GDM1 (cell line): ENCODE measurements at places on chromosomes 11 and 22.

GRCh38 chr11:123741159-123742030 lies at the start of gene ZNF202:
TSS of gene ZNF202 (minus strand) at chr11:123741660. CDS start at chr11:123730888, 10,772 bp downstream.
- peak; percentile 84 for DNase-seq

GRCh38 chr11:77801477-77801876 lies 19.0 kb downstream of the RSF1 start:
- DNase-seq, result no peak

DNA sequence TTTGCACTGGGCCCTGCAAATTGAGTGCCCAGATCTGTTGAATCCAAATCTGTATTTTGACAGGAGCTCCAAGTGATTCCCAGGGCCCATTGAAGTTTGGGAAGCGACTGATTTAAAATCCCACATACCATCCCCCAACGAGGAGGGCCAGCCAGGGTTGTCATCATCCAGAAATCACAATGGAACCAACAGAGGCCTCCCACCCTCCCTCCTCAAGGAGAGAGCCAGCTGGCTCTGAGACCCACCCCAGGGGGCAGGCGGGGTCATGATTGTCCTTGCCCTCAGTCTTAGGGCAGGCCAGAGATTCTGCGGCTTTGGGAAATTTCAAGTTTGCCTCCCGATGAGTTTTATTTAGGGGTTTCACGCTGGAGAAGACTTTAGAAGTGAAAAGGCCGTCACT lies 358.2 kb downstream of the MN1 start:
- no peak for DNase-seq

- no peak for DNase-seq
Measured at GRCh38 chr22:17695986-17696385, 57.4 kb downstream of the BCL2L13 start.

DNA sequence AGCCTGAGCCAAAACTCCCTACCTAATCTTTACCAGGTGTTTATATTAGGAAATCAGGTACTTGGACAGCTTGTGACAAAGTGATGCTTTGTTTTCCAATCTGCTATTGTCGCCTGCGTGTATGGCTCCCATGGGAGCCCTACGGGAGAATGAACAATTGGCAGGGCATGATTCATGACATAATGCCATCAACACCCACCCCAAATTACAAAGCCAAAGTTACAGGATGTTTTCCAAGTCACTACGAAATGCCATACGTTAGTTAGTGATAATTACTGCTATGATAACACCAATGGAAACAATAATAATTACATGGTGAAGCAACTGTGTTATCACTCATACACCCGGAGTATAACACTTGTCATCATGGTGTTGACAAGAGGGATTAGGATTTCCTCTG lies 226.4 kb downstream of the FAM181B start:
- DNase-seq, result no peak

- no peak for DNase-seq
Measured at GRCh38 chr11:19984048-19984742, 176.1 kb downstream of the DBX1 start.

DNA sequence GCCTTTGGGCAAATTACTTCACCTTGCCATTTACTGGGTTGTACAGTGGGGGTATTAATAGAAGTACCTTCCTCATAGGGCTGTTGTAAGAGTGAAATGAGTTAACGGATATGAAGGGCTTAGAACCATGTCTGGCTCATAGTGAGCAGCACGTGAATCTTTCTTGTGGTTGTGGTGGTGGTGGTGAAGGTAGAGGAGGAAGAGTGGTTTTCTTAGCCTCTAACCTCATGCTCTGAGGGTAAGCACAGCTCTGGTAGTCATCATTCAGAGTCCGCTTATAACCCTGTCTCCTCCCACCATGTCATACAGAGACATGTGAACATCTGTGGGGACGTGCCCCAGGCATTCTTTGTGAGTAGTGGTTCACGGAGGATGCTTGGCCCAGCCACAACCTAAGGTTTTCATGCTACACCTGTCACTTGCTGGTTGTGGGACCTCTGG lies 43.6 kb downstream of the TEAD1 start:
- DNase-seq, result no peak

GRCh38 chr11:20599221-20600019 lies at the start of gene SLC6A5:
TSS of gene SLC6A5 (plus strand) at chr11:20599608. CDS start at chr11:20599673, 65 bp downstream.
- DNase-seq, result peak; percentile 32

DNA sequence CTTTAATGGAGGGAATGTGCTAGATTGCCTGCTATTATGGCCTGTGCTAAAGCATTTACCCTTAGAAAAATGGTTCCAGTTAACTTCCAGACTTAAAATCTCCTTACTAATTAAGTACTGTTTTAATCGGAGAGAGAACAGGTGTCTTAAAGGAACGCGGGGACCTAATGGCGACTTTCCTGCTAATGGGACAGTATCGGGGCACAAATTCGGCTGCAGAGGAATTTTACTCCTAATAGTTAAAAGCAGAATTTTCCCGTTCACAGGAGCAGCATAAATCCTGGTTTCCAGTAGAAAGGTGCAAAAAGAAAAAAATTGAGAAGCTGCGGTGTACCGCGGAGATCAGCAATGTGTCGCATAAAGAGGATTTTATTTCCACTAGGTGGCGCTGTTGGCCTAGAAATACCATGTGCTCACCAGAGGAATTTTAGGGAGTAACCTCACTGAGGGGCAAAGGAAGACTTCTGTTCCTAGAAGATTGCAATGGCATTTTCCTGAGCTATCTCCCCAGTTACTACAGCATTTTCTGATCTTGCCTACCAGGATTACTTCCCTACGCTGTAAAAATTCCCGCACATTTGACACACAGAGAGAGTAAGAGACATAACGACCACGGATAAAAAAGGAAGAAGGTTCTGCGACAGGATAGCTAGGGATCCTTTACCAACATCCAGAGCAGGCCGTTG lies 44.5 kb downstream of the ZNF280B start:
- peak; percentile 53 for DNase-seq

- no peak for DNase-seq
Measured at GRCh38 chr11:27933992-27934829, 173.7 kb downstream of the KIF18A start.

DNA sequence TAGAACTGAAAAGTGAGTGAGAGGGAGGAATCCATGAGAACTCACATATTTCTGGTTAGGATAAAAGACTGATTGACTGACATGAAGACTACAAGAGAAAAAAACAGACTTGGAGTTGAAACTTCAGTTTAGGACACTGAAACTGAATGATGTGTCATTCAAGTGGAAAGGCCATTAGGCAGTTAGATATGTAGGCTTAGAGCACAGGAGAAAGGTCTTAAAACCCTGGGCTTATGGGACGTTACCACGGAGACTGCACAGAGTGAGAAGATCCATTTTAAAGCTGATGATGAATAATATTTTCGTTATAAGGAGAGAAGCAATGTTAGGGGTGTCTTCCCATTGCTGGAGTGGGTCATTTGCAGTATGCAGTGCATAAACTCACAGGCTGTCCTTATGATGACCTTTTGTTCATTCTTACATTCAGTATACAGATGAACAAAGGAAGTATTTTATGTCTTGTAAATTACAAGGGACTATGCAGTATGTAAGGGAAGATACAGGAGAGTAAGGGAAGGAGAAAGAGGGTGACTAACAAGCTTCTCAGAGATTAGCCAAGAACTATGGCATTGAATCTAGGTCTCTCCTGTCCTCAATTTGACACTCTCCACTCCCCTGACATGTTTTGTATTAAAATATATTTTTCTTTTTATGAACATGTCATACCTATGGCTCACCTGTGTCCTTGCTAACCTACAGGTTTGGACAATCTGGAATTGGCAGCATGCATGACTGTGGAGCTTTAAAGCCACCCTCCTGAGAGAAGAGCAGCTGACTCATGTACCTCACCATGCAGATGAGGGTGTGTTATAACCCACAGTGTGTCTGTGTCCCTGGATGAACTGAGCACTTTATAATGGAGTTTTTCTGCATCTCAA lies 63.7 kb downstream of the MAML2 start:
- no peak for DNase-seq

DNA sequence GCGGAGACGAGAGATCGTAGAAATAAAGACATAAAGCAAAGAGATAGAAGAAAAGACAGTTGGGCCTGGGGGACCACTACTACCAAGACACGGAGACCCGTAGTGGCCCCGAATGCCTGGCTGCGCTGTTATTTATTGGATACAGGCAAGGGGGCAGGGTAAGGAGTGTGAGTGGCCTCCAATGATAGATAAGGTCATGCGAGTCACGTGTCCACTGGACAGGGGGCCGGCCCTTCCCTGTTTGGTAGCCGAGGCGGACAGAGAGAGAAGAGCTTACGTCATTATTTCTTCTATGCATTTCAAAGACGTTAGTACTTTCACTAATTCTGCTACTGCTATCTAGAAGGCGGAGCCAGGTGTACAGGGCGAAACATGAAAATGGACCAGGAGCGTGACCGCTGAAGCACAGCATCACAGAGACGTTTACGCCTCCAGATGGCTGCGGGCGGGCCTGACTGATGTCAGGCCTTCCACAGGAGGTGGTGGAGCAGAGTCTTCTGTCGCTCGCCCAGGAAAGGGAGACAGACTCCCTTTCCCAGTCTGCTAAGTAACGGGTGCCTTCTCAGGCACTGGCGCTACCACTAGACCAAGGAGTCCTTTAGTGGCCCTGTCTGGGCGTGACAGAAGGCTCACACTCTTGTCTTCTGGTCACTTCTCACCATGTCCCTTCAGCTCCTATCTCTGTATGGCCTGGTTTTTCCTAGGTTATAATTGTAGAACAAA lies 24.8 kb downstream of the PPP6R2 start:
- no peak for DNase-seq

- DNase-seq, result no peak
Measured at GRCh38 chr11:31757260-31757835, 53.8 kb downstream of the PAX6 start.

GRCh38 chr22:27885977-27886842 lies 32.8 kb downstream of the PITPNB start:
- no peak for DNase-seq

DNA sequence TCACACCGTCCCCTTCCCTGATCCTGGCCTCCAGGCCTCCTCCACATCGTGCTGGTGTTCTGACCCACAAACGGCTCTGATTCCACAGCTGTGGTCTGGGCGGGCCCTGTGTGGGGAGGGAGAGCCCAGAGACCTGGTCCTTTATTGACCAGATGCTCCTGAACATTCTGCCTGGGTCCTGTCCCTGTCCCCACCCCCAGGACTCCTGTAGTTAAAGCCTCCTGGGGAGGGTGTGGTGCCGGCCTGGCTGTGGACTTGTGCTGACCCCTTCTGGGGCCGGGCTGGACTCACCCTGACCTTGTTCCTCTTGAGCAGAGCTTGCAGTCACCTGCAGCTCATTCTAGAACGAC lies 128.7 kb downstream of the CTTN start:
- no peak for DNase-seq

GRCh38 chr11:112878033-112878601 lies 83.1 kb upstream of the NCAM1 start:
- no peak for DNase-seq

DNA sequence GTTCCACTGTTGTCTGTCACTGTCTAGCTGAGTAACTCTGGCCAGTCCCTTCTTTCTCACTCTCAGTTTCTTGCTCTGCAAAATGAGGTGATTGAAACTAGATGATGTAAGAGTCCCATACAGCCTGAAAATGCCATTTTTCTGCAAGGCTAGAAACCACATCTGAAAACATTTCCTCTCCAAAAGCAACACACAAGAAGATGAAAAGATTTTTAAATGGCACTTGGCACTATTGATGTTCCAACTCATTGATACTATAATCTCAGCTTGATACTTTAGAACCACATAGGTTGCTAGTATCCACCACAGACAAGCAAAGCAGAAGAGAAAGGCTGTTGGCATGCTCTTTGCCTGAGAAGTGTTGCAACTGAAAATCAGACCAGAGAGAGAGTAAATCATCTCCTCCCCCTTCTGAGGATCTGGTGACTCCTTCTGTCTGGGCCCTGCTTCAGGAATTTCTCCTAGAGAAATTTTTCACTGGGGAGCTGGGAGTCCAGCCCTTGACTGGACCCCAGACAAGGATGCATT lies 1217.9 kb downstream of the LRRC4C start:
- DNase-seq, result no peak

DNA sequence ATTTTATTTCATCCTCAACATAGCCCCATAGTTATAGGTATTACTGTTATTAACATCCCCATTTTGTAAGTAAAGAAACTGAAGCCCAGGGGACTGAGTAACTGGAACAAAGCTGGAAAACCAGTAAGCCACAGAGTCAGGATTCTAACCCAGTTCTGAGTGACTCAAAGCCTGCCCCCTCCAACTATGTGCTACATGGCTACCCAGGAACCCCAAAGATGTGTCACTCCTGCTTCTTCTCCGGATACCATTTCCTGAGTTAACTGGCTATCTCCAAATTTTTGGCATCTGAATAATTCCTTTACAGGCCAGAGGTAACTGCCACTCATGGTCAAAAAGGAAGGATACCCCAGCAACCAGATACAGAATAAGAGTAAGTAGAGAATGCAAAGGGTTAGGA lies 43.6 kb downstream of the TENM4 start:
- no peak for DNase-seq

DNA sequence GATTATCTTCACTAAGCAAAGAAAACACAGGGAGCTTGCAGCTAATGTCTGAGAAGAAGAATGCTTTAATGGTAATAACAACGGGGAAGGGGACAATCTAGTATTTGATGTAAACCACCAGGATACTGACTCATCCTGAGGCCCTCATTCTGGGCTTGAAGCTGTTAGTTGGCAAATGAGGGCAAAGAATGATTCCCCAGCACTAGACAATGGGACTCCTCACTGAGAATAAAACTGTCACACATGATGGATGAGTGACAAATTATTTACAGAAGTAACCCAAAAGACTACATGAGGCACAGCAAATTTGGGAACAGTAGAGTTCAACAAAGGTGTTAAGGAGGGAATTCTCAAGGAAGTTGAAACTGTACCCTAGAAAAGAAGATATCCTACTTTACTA lies 76.3 kb downstream of the FAM168A start:
- DNase-seq, result peak; percentile 3

DNA sequence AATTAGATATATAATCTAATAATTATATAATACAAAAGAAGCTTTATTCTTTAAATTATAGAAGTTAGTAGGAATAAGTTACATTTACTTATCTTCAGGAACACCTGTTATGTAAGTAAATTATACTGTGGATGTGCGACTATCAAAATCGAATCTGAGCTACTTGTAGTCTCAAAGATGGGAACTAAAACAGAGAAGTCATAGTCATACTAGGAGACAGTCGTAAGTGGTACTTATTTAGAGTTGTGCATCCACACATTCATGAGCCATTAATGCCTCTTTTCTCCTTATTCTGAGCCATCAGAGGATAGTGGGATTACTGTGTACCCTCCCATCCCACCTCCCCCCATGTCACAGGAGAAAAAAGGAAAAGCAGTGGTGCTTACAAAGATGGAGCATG lies 114.4 kb downstream of the CADM1 start:
- DNase-seq, result no peak

GRCh38 chr11:30365793-30366517 lies 43.1 kb downstream of the ARL14EP start:
- no peak for DNase-seq

DNA sequence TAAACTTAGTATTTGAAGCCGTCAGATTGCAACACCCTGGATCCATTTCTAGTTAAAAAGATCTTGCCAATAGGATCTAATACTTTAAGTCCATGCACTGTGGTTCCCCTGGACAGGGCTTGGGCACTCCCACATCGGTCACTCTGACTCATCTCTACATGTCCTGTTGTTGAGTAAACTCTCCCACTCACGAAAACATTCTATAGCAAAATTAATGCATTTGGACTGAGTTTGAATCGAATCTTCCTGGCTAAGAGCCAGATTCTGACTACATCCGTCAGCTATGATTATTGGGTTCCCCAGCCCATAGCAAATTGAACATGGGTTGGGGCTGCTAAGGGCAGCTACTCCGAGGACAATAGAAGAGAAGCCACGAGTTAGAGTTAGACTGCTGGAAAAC lies 182.1 kb upstream of the SORL1-AS1 start:
- DNase-seq, result no peak
